ENCODE measurements at places on chromosomes 7 and 10.

GRCh38 chr10:74174521-74174920 is 23.5 kb downstream of the ADK start:
- peak; percentile 10 for DNase-seq

DNA sequence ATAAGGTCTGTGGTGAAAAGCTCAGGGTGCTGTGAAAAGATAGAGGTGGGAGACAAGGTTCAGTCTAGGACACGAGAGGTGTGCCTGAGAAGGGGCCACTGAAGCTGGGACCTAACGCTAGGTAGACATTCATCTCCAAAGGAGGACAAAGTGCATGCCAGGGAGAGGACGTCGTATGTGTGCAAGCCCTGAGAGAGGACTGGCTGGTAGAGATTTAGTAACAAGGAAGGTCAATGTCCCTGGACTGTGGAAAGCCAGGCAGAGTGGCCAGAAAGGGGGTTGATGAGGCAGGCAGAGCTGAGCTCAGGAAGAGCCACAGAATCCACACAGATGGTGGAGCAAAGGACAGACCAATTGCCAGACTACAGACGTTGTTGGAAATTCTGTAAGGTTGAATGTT is 817.6 kb downstream of the CCSER2 start:
- DNase-seq = no peak

- no peak for DNase-seq
Measured at GRCh38 chr7:75798770-75799169, 14.8 kb downstream of the CCL24 start.

GRCh38 chr7:151559557-151560183 is 40.0 kb upstream of the RHEB start:
- DNase-seq = no peak

GRCh38 chr10:88652616-88653015 is 11.6 kb upstream of the LIPF start:
- peak; percentile 64 for DNase-seq

GRCh38 chr7:20329389-20330238 is 1.1 kb upstream of the ITGB8 start:
- DNase-seq = peak; percentile 82

DNA sequence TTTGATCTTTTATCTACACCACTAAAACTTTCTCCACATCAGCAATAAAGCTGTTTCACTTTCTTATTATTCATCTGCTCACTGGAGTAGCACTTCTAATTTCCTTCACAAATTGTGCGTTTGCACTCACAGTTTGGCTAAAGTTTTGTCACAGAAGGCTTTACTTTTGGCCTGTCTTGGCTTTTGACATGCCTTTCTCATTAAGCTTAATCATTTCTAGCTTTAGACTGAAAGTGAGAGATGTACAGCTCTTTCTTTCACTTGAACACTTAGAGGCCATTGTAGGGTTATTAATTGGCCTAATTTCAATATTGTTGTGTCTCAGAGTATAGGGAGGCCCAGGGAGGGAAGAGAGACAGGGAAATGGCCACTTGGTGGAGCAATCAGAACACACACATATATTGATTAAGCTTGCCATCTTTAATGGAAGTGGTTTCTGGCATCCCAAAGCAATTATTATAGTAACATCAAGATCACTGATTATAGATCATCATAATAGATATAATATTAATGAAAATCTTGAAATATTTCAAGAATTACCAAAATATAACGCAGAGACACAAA is 512.5 kb downstream of the ETV1 start:
- DNase-seq = peak; percentile 2

GRCh38 chr10:13383399-13383761 is 35.3 kb upstream of the SEPHS1 start:
- no peak for DNase-seq

DNA sequence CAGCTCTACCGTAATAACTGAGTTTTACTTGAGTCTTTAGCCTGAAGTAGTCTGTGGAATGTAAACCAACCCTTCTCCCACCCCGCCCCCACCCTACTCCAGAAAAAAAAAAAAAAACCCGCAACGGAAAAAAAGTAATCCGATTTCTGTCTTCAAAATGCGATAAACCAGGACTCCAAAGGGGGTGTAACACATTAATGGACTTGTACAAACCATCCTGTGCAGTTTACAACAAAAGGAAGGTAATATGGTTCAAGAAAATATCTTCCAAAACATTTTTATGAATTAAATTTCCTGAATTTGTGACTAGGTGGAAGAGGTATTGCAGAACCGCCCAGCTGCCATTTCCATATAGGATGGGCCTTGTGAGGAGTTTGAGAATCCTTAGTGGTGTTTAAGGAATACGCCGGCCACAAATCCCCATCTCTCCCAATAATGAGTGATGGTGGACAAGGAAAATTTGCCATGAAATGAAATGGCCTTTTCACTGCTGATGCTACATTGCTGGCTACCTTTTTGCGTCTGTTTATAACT is 10.6 kb downstream of the SKIDA1 start:
- DNase-seq = no peak

Measured in HCEC 1CT (cell line).